ENCODE measurements at places on chromosomes 11 and 22.
A peak's percentile ranks its signal among the peaks of the same experiment; 100 is the strongest.

DNA sequence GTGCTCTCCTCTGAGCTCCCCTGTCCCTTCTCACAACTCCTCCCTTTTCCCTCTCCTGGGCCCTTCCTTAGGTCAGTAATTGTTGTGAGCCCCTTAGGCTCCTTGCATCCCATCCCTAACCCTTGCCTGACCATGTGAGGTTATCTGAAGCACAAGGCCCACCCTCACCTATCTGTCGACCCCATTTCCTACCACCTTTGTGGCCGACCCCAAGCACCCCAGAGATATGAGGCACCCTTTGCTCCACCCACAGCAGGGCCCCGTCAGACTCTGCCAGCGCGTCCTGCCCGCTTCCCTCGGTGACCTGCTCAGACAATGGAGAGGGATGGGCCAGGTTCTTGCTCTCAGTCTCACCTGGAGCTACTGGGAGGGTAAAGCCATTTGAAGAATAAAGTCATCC, 1.3 kb downstream of the GNG3 start:
- peak; percentile 72 for DNase-seq

DNA sequence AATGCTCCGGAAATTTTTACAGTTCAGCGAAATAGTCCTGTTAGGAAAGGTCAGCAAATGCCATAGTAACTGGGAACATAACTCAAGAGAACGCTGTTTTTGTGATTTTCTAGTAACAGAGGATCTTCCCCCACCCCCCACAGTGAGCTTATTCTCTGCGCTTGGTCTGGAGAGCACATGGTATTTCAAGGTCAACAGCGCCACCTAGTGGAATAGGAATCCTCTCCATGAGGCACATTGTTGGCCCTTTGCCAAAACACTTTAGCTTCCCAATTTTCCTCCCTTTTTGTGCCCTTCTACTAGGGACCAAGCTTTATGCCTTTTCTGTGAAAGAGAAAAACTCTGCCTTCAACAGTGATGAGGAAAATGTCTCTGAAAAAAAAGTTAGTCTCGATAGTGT, 13.2 kb upstream of the OR4C12 start:
- peak; percentile 1 for DNase-seq

- DNase-seq: no peak
These were observed 348.7 kb downstream of the ETS1 start for GRCh38 chr11:128238521-128239265.

DNA sequence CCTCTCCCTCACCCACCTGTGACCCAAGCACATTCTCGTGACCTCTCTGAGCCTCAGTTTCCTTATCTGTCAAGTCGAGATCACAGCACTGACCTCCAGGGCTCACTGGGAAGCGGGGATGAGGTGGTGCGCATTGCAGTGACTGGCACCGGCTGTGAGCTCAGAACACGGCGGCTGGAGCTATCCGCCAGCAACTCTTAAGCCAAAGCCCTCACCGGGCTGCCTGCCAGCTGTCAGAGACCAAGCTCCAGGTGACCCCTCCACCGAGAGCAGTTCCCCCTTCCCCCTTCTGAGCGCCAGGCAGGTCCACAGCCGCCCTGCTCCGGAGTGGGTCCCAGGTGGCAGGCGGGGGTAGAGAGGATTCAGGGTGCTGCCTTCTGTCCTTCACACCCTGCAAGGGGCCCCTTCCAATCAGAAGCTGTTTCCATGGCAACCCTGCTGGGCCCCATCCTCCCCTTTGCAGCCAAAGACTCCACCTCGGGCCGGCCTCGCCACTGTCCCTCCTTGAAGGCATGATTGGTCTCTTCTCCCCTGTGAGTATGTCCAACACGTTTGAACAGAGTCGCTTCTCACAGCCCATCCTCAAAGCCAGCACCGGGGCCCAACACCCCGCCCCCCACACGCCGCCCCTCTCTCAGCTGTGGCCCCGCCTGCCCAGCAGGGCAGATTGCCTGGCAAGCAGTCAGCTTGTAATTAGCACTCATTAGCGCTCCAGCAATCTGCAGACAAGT, 98.7 kb downstream of the WNT7B start:
- no peak for DNase-seq

DNA sequence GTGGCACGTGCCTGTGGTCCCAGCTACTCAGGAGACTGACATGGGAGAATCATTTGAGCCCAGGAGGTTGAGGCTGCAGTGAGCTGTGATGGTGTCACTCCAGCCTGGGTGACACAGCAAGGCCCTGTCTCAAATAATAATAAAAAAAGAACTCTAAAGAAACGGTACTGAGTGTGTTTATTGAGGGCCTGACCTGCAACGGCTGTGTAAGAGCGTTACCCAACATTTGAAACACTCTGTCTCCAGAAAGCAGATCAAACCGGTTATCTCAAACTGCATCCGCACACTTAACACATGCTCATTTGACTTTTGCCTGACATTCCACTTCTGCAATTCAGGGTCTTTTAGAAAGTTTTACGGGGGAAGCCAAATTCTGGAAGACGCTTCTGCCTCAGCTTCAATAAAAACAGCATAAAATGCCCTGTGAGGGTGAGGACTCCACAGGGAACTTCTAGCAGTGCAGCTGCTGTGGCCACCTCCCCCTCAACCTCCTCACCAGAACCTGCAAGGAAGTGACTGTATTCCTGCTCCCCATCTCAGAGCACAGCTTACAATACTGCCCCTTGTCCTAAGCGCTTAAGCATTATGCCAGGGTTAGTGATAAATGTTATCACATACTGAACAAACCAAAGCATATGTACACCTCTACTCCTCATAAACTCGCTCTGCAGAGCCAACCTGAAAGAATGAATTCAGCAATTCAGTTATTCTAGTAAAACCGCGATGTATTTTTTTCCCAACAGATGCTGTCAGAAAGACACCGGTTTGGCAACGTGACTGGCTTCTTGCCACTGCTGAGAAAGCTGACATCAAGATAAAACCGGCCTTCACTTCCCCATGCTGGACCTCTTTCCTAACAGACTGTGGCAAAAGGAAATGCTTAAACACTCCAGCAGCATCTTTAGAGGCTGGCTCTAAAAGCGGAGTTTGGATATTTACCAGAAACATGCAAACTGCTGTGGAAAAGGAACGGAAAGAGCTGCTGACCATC, 52.2 kb downstream of the PRDM10 start:
- peak; percentile 71 for DNase-seq

DNA sequence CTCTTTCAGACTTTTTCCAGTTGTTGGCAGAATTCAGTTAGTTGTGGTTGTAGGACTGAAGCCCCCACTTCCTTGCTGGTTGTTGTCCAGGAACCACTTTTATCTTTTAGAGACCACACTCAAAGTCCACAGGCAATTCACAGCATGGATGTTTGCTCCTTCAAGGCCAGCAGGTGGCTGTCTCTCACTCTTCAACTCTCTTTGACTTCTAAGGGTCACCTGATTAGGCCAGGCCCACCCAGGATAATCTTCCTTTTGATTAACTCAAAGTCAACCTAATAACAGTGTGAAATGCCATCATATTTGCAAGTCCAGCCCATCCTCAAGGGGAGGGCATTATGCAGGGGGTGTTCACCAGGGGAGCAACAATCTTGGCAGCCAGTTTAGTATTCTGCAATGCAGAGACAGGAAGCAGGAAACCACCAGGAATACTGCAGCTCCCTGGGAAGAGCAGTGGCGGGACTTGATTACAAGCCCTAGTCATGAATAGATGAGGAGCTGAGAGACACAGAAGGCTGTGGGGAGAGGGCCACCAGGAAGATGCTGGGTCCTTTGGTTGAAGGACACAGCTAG, 52.4 kb downstream of the LRRC74B start:
- DNase-seq: no peak

GRCh38 chr22:23695141-23695540, 4.3 kb downstream of the RGL4 start:
- DNase-seq: no peak

- no peak for DNase-seq
These were observed 37.6 kb upstream of the DBX1 start for GRCh38 chr11:20197881-20198280.

GRCh38 chr11:10930972-10931760, 73.3 kb upstream of the ZBED5 start:
- peak; percentile 53 for DNase-seq

GRCh38 chr11:102580185-102580951, 44.8 kb downstream of the MMP20 start:
- no peak for DNase-seq

GRCh38 chr11:1967641-1968225, 20.6 kb downstream of the MRPL23 start:
- DNase-seq: no peak

DNA sequence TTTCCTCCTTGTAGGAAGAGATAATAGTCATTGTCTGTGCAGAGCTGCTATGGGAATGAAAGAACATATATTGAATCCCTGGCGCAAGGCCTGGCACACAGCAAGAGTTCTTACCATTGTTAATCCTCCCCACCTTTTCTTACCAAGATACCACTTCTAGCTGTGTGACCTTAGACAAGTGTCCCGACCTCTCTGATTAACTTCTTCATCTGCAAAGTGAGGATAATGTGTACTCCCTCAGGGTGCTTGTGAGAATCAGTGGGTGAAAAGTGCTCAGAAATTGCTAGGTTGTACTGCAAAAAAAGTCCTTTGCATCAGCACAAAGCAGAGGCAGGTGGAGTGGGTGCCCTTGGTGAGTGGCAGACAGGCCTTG, 3.7 kb upstream of the CST6 start:
- no peak for DNase-seq

GRCh38 chr11:123973816-123974215, 3.8 kb downstream of the OR10S1 start:
- no peak for DNase-seq

DNA sequence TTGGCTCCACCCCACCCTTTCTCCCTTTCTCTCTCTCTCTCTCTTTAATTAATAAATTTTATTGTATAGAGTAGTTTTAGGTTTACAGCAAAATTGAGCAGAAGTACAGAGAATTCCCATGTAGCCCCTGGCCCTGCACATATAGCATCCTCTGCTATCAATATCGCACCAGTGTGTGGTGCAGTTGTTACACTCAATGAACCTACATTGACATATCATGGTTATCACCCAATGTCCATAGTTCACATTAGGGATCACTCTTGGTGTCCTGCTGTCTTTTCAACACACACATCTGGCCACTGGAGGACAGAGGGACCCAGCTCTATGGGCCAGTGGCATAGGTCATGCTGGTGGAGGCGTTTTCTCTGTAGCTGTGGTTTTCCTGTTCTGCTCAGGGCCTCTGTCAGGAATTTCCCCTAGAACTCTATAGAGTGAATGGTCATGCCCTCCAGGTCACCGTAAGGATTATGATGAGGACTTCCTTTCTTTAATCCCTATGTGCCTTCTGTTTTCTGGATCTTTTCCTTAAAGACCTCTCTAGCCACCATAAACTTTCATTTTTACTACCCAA, 98.2 kb upstream of the NAV2 start:
- DNase-seq: no peak

DNA sequence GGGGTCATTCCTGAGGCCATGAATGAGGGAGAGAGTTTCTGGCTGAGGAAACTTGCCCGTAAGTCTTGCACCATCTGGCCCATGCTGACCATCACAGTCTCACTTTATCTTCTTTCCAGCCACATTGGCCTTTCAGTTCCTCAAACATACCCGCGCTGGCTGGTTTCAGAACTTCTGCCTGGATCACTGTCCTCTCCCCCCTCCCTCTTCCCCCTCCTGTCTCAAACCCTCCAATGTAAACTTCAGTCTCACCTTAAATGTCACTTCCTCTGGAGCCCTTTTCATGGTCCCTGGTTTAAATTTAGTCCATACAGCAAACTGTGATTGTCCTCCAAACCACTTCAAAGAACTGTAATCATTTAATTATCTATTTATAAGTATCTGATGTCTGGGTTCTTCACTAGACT, 3.7 kb upstream of the TMEM109 start:
- peak; percentile 27 for DNase-seq

DNA sequence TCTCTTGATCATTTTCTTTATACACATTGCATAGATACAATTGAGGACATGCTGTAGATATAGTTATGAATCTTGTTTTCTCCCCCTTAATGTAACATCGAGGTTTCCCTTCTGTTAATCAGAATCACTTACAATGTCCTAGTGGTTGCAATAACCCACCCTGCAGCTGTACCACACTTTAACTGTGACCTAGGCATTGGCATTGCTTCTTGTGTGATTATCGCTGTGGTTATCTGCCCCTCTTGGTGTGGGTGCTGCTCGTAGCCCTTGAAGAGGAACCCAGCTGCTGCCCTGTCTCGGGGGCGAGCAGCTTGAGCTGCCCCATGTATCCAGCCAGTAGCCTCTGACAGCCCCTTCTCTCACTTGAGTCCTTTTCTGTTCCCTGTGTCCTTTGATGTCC, 1.5 kb downstream of the DGAT2 start:
- no peak for DNase-seq

- DNase-seq: no peak
These were observed 1.2 kb upstream of the TIRAP start for GRCh38 chr11:126281666-126282175.
